Activated T-cell treated with anti-CD3 and anti-CD28 coated beads, Interleukin-2, amount 50 U/mL, for 48 hours (primary cell): ENCODE measurements at places on chromosomes 11 and 22.
A peak's percentile ranks its signal among the peaks of the same experiment; 100 is the strongest.

GRCh38 chr11:103959279-103959942 lies 77.0 kb upstream of the DDI1 start:
- no peak for DNase-seq

- DNase-seq = no peak
Observed at GRCh38 chr11:118081241-118081958, 4.5 kb downstream of the TMPRSS4 start.

- peak; percentile 5 for DNase-seq
Observed at GRCh38 chr11:61921446-61921845, 4.1 kb upstream of the RAB3IL1 start.

GRCh38 chr11:17734418-17734911 lies at the start of gene KCNC1:
TSS of gene KCNC1 (plus strand) at chr11:17734781. CDS start at chr11:17736003, 1,222 bp downstream.
- no peak for DNase-seq

GRCh38 chr11:44978274-44978960 lies 27.7 kb upstream of the TP53I11 start:
- no peak for DNase-seq

GRCh38 chr22:50317178-50317577 lies 9.6 kb downstream of the DENND6B start:
- no peak for DNase-seq

DNA sequence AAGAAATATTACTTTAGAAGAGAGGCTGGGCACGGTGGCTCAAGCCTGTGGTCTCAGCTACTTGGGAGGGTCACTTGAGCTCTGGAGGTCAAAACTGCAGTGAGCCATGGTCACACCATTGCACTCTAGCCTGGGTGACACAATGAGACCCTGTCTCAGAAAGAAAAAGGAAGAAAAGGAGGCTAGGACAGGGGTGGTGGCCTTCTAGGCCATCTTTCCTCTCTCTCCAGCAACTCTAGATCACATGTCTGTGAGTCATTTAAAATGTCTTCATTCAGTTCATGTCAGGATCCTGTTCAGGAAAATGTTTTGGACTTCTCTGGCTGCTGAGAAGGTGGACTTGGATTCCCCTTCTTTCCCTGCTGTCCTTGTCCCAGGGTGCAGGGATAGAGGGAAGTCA lies 53.3 kb downstream of the PPFIA1 start:
- no peak for DNase-seq

DNA sequence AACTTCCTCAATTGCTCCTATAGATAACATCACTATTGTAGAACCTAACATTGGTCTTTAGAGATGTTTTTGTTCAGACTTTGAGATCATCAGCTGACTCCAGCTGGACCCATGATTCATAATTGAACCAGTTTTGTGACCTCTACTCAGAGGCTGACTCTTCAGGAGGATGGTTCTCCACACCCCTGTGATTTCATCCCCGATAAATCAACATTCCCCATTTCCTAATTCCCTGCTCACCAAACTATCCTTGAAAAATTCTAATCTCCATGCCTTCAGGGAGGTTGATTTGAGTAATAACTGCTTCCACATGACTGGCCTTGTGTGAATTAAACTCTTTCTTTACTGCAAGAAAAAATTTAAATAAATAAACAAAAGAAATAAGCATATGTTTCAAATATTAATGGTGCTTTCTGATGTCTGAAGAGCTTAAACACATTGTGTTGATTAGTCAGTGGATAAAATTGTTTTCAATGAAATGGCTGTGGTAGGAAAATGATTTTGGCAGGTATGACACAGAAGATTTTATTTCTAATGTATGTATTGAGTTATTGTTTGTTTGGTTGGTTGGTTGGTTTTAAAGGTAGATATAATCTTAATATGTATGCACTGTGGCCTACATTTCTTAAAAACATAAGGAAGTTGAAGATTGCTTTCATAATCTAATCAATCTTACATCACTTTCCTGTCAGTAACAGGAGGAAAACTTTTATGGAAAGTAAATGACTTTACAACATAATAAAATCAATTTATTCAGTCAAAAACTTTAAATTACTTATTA lies 427.9 kb upstream of the CCDC179 start:
- no peak for DNase-seq

- no peak for DNase-seq
Observed at GRCh38 chr11:89490602-89490980, 584 bp downstream of the NOX4 start.
